ENCODE measurements at places on chromosomes 5 and 9.

- DNase-seq: no peak
Observed at GRCh38 chr5:110872963-110873362, 134.2 kb downstream of the SLC25A46 start.

DNA sequence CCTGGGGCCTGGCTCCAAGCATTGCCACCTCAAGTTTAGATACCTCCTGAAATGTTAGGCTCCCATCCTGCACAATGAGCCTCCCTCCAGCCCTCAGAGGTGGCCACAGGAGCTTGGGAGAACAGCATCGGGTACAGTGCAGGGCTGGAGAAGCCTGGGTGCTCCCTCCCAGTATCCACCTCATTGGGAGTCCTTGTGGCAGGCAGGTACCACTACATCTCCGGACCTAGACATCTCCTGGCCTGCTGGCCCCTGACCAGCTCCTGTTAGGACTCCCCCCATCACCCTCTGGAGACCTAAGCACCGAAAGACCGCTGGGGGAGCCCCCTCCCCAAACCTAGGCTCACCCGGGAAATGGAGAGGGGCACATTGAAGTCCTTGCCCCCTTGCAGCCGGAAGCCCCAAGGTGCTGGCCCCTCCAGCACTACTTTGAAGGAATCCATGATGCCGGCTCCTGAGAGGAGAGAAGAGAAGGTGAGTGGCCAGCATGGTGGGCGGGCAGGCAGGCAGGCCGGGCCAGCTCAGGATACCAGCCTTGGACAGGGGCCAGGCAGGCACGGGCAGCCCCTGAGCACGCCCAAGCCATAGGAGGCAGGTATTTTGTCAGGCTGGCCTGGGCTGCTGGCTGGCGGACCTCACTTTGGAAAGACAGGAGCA is 1.2 kb downstream of the PDLIM7 start:
- DNase-seq: peak; percentile 87

DNA sequence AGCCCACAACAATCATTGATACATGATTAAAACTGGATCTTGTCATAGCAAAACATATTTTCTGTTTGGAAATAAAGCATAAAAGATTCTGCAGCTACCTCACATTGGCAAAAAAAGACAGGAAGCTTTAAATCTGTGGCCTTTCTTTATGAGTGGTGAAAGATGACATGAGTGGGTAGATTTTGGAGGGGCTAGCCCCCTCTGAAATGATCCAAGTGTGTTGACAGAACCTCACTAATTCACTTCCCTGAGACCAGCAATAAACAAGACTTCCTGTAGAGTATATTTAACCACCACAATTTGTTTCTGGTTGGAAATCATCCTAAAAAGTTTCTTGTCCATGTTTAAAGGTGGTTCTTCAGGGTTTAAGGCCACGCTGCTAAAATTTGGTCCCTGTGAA is 530.8 kb downstream of the SPATA31D1 start:
- DNase-seq: no peak

DNA sequence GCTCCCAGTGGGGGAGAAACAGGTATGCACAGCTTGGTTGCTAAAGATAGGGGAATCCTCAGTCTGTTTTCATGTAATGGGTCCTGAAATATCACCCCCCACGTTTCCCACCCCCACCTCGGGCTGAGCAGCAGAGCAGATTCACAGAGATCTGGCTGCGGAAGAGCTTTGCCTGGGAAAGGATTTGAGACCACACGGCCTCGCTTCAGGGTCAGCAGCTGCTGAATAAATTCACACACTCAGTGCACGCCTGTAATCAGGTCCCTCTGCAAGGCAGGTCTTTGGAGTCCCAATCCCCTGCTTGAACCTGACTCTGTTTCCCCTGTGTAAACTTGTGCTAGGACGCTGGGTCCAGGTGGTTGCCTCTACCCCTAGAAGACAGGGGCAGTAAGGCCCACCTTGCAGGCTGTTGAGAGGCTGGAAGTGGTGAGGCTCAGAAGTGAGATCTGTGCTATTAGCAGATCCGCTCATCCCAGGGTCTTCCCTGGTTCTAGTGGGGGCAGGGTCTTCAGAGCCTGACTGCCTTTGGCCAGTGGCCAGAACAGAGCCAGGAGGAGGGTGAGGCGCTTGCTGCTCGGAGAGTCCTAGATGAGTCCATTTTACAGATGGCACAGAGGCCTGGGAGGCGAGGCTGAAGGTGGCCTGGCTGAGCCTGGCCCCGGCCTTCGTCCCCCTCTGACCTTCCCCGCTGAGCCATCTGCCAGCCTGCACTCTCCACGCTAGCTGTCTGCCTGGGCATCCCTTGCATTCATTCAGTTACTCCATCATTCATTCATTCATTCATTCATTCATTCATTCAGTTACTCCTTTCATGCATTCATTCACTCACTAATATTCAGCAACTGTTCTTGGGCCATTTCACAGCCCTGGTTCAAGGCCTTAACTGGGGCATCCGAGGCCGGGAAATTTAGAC is 16.7 kb upstream of the NEURL1B start:
- DNase-seq: no peak

DNA sequence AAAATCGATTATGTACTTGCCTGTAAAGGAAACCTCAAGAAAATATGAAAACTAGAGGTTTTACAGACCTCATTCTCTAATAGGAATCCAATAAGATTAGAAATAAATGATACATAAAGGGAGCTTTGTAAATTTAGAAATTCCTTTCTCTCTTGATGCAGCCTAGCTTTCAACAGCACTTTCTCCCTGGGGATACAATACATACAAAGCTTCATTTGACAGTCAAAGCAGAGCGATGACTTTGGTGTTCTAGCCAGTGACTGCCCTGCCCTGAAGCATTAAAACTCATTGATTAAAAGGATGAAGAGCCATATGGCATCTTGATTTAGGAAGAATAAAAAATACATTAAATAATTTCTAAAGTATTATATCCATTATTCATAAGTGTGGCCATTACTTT is 46.3 kb upstream of the GLIS3 start:
- DNase-seq: no peak

GRCh38 chr5:36177715-36178523 is 26.0 kb downstream of the SKP2 start:
- peak; percentile 67 for DNase-seq

- no peak for DNase-seq
Observed at GRCh38 chr5:112880219-112880964, 19.3 kb downstream of the SRP19 start.

GRCh38 chr9:136745389-136746154 is 2.8 kb downstream of the LCN6 start:
- no peak for DNase-seq

DNA sequence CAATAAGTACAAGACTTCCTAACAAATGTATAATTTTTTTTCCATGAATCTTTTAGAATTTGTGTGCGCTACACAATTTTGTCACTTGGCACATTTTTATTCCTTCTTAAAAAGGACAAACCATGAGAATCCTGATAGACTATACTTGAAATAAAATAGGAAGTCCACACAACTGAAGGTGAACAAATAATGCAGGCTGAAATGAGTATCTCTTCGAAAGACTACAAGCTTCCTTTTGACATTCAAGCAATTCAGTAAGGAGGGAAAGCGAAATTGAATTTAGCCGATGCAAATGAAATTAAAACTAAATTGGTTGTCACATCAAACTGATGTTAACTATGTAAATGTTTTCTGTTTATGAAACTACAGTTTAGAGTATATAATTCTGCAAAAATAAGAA is 374.4 kb upstream of the CCNH start:
- DNase-seq: no peak

GRCh38 chr9:100204796-100205195 is 105.8 kb downstream of the INVS start:
- DNase-seq: no peak

DNA sequence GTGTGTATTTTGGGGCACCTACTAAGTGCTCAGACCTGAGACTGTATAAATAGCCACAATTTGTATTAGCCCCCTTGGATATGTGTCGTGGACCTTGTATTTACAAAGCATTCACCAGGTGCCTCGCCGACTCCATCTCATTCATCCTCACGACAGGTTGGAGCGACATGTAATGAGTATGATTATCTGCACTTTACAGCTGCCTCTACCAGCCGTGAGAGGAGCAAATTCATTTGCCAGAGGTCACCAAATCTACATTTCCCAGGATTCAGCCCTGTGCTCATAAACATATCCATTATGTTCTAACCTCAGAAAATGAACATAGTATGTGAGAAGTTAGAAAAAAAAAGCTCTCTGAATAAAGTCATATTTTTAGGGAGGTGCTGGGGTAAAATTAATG is 167.4 kb downstream of the ZDHHC21 start:
- no peak for DNase-seq

- no peak for DNase-seq
Observed at GRCh38 chr9:90880669-90881068, 79.0 kb downstream of the SYK start.

DNA sequence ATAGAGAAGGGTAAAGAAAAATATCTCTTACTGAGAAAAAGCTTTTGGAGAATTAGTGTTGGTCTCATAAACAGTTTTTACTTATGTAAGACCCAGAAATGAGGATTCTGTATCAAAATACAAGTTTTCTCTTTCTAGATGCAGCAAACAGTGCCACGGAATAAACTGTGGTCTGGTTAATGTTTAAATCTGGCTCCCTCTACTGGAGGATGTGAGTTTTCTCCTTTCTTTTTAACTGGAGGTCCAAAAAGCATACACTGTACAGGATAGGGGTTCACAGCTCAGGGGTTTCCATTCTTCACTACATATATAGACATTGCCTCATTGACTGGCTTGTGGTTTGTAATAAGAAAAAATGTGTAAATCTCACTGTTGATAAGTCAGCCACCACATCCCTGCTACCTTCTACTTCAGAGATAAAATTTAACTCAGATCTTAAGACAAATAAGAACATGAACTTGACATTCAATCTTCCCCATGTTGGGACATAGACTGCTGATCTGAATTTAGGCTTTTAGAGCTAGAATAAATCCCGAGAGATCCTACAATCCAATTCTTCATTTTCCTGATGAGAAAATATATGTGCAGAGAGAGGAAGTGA is 98.9 kb downstream of the CFAP95 start:
- peak; percentile 70 for DNase-seq

DNA sequence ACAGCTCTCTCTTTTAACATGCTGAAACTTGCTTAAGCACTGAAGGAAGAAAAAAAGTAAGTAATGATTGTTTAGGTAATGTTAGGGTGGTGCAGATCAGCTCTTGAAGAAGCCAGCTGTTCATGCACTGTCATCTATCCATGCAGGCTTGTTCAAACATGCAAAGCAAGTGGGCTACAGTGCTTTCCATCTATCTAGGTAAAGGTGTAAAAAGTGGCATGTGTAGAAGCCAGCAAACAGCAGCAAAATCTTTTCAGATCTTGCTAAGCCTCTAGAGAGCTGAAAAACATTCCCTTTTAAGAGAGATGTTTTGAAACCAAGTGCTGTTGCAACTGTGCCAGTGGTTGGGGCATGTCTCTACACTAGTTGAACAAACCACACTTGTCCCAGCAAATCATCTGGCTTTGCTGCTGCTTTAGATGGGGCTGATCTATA is 214.4 kb downstream of the EFNA5 start:
- no peak for DNase-seq

DNA sequence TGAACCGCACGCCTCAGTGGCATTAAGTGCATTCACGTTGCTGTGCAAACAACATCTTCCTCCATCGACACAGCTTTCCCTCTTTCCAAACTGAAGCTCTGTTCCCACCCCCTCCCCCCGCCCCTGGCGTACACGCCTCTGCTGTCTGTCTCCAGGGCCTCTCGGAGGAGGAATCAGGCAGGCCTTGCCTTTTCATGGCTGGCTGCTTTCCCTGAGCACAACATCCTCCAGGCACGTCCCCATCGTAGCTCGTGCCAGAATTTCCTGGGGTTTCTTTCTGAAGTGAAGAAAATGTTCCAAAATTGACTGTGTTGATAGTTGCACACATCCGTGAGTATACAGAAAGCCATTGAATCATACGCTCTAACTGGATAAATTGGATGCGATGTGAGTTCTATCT is 22.3 kb upstream of the TMEM250 start:
- DNase-seq: no peak

DNA sequence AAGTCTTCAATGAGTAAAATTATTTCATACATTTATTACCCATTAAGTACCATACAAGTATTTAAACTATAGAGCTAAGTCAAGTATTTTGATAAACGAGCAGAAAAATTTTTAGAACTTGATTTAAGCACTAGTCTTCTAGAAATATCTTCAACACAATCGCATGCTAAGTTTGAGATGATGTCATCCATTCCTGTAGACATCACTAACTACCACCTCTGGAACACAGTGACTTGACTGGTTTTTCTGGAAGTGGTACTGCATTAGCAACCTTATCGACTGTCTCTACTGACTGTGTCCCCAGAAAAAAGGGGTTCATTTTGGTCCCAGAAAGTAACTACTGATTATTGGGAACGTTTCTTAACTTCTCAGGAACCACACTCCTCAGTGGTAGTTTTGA is 69.0 kb downstream of the CDC14B start:
- no peak for DNase-seq

- DNase-seq: no peak
Observed at GRCh38 chr5:1723957-1724821, 75.4 kb downstream of the MRPL36 start.

DNA sequence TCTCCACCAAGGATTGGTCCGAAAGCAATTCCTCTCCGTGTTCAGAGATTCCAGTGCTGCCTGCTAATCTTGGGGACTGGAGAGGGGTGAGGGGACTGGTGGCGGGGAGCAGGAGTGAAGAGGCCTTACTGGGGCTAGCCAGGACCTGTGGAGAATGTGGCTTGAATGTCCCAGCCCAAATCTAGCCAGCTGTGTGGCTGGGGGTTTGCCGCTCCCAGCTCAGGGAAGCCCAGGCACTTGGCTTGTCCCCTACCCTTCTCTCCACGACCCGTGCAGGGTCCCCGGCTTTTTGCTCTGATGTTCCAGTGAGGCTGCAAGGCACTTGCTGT is 2.4 kb downstream of the N4BP3 start:
- DNase-seq: no peak

DNA sequence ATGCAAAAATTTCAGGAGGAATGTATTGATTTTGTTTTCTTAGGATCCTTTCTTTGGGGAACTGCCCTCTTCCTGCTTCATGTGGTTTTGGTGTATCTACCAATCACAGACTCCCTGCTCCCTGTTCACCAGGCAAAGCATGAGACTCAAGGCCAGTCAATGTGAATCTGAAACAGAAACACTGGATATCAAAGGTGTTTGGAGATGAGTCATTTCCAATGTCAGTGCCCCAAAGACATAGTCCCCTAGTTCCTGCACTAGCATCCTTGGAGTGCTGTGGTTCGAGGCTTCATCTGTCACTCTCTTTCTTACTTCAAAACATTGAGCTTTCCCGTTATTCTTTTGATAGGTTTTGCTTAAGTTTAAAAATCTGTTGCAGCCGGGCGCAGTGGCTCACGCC is 8.1 kb downstream of the PPP3R2 start:
- no peak for DNase-seq

DNA sequence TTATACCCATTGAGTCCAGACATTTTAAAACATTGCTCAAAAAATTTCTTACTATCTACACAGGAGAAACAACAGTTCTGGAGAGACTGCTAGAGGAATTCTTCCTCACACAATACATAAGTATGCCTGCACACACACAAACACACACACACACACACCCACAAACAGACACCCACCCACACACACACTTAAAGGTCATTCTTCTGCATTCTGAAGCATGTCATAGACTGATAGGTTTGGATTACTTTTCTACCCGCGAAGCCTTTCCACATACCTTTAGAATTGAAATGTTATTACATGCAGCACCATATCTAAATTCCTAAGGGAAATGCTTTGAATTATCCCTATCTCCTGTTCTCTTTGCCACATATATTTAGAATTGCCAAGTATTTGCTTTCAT is 80.2 kb downstream of the FAM174A start:
- no peak for DNase-seq

Data from RKO (cell line).